ENCODE measurements at places on chromosomes 7 and 10. TPM values are rescaled to one million over a fixed set of nuclear protein-coding genes. Genes with fewer than 3 reads are reported as not detected.

CAMK2B gene
- 0.14 TPM for total RNA-seq

MAGI2 gene
- 0.40 TPM for total RNA-seq

RAB19 gene
- total RNA-seq: not detected

SBDS gene
- total RNA-seq: 111 TPM

BMPER gene
- 5.1 TPM for total RNA-seq

GIMAP5 gene
- total RNA-seq: not detected

AIFM2 gene
- 34.9 TPM for total RNA-seq

AKR1C8 gene
- total RNA-seq: 0.16 TPM

MYO1G gene
- 0.26 TPM for total RNA-seq

PPP1R3C gene
- 16.0 TPM for total RNA-seq

CYP2C9 gene
- not detected for total RNA-seq

CYP17A1 gene
- not detected for total RNA-seq

FGL2 gene
- total RNA-seq: not detected

RSPH10B gene
- not detected for total RNA-seq

MKI67 gene
- 58.9 TPM for total RNA-seq

TRA2A gene
- 76.9 TPM for total RNA-seq

CTAGE4 gene
- not detected for total RNA-seq

LIPN gene
- not detected for total RNA-seq

All from A549 treated with GW870086 at 1 μM for 4 hours (cell line).